Cardiac muscle cell (in vitro differentiated cells and primary cell): ENCODE measurements at places on chromosomes 2 and 18. TPM values are rescaled to one million over a fixed set of nuclear protein-coding genes. Genes with fewer than 3 reads are reported as not detected.

DNA sequence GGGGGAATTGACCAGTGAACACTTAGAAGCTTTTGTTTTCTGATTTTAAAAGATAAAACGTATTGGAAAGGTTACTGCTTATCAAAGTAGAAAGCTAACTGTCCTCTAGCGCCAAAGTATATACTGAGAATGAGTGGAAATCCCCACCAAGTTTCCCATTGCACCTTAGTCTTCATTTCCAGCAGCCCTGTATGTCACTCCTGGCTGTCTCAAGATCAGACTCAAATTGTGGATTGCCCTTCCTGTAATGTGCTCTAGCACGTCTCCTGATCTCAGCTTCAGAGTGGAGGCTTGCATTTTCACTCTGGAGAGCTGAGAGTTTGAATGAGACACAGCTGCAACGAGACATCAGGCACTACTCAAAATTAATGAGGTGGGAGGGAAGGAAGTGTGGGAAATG lies 26.6 kb downstream of the MFF start:
- no peak for DNase-seq
- no peak overlapping the region for H3K4me3 ChIP-seq
- peaks cover 13% of the 10 kb centered on the region for H3K36me3 ChIP-seq
- H3K4me1 ChIP-seq = no peaks in the 10 kb centered on the region
- no peak overlapping the region for H3K27ac ChIP-seq

DNA sequence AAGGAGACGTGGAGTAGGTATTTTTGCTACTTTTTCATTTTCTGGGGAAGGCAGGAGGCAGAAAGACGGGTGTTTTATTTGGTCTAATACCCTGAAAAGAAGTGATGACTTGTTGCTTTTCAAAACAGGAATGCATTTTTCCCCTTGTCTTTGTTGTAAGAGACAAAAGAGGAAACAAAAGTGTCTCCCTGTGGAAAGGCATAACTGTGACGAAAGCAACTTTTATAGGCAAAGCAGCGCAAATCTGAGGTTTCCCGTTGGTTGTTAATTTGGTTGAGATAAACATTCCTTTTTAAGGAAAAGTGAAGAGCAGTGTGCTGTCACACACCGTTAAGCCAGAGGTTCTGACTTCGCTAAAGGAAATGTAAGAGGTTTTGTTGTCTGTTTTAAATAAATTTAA lies 3.4 kb downstream of the FZD7 start:
- DNase-seq = no peak
- H3K27ac ChIP-seq = peak overlapping the region; percentile 56
- H3K4me1 ChIP-seq = peaks cover 43% of the 10 kb centered on the region

- no peaks in the 10 kb centered on the region for H3K27me3 ChIP-seq
- H3K4me3 ChIP-seq = no peak overlapping the region
- no peak for DNase-seq
- H3K27ac ChIP-seq = peak overlapping the region; percentile 25
- peaks cover 43% of the 10 kb centered on the region for H3K4me1 ChIP-seq
- H3K36me3 ChIP-seq = no peaks in the 10 kb centered on the region
These were observed 29.2 kb downstream of the GALNT1 start for GRCh38 chr18:35610724-35611123.

GRCh38 chr2:240463866-240464481 lies 28.5 kb downstream of the GPC1 start:
- H3K4me3 ChIP-seq = no peak overlapping the region
- H3K36me3 ChIP-seq = peaks cover 2% of the 10 kb centered on the region
- no peaks in the 10 kb centered on the region for H3K4me1 ChIP-seq
- H3K27ac ChIP-seq = no peak overlapping the region
- no peak for DNase-seq

CXCR4 gene
- 2.4 and 5.8 TPM in 2 replicates for total RNA-seq

DNA sequence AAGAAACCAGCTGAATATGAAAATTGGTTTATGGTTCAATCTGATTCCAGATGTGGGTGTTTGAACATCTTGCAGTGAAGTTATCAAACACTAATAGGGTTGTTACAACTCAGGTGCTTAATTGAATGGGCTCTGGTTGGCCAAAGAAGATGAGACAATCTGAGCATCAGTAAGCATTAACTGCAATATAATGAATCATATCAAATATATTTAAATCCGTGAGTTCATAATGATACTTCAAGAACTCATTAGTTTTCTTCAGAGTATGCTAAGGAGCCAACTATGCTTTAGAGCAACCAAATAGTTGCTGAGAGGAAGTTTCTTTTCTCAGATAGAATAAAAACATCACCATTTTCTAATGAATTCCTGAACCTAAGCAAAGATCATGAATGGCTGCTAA lies 79.2 kb downstream of the NCOA1 start:
- no peaks in the 10 kb centered on the region for H3K36me3 ChIP-seq
- H3K4me1 ChIP-seq = no peaks in the 10 kb centered on the region
- H3K27me3 ChIP-seq = no peaks in the 10 kb centered on the region
- DNase-seq = no peak

GRCh38 chr2:126749537-126749936 lies 93.6 kb downstream of the GYPC start:
- H3K36me3 ChIP-seq = no peaks in the 10 kb centered on the region
- no peak overlapping the region for H3K27ac ChIP-seq
- DNase-seq = peak; percentile 10

GRCh38 chr18:69757733-69758132 lies 189.9 kb downstream of the CD226 start:
- H3K27ac ChIP-seq = no peak overlapping the region
- peak; percentile 6 for DNase-seq
- no peaks in the 10 kb centered on the region for H3K4me1 ChIP-seq
- H3K27me3 ChIP-seq = no peaks in the 10 kb centered on the region

GRCh38 chr18:54926593-54927325 lies 32.5 kb downstream of the CCDC68 start:
- no peaks in the 10 kb centered on the region for H3K4me1 ChIP-seq
- H3K27me3 ChIP-seq = no peaks in the 10 kb centered on the region
- no peak for DNase-seq
- no peaks in the 10 kb centered on the region for H3K36me3 ChIP-seq

- no peak for DNase-seq
- no peak overlapping the region for H3K4me3 ChIP-seq
- H3K36me3 ChIP-seq = no peaks in the 10 kb centered on the region
- H3K27me3 ChIP-seq = no peaks in the 10 kb centered on the region
- H3K27ac ChIP-seq = no peak overlapping the region
- no peaks in the 10 kb centered on the region for H3K4me1 ChIP-seq
These were observed 149.4 kb upstream of the SLC1A4 start for GRCh38 chr2:64839844-64840243.

ABCB11 gene
- total RNA-seq = 0.12 and 0.32 TPM in 2 replicates

GRCh38 chr2:183089192-183089851 lies 10.8 kb downstream of the DUSP19 start:
- no peaks in the 10 kb centered on the region for H3K27me3 ChIP-seq
- H3K4me1 ChIP-seq = no peaks in the 10 kb centered on the region
- no peak overlapping the region for H3K4me3 ChIP-seq

DNA sequence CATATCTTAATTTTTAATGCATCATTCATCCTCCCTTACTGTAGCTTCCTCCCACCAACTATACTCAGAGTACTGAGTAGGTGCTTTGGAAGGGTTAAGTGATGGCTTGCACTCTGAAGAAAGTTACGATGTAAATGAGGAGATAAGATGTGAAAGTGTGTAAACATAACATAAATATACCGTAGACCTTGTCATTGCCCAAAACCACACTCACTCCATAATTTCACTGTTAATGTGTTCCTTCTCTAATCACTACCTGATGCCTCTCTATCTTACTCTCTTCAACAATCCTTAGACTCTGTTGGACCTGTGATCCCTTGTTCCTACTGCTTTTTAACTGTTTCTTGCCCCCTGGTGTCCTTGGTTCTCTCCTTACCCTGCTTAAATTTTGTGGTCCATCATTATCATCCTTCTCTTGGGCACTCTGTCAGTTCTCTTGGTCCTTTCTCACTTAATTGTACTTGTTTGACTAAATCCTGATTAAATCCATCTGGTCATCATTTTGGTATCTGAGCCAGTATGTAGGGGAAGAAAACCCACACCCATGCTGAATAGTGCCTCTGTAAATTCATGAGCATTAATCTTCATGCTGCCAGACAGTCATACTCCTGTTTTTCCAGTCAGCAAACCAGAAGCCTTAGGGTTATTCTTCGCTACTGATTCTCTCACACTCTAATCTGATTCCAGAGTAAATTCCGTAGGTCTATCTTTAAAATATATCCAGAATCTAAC lies 45.0 kb downstream of the PMS1 start:
- H3K4me1 ChIP-seq = no peaks in the 10 kb centered on the region
- H3K27ac ChIP-seq = no peak overlapping the region
- no peak overlapping the region for H3K4me3 ChIP-seq
- peaks cover 40% of the 10 kb centered on the region for H3K27me3 ChIP-seq
- DNase-seq = no peak
- H3K36me3 ChIP-seq = no peaks in the 10 kb centered on the region

- peaks cover 6% of the 10 kb centered on the region for H3K4me1 ChIP-seq
- no peak overlapping the region for H3K27ac ChIP-seq
- H3K36me3 ChIP-seq = no peaks in the 10 kb centered on the region
- H3K4me3 ChIP-seq = no peak overlapping the region
- no peak for DNase-seq
These were observed 301.9 kb downstream of the ZEB2 start for GRCh38 chr2:144217853-144218633.

ALPP gene
- total RNA-seq = not detected in 2 replicates

DNA sequence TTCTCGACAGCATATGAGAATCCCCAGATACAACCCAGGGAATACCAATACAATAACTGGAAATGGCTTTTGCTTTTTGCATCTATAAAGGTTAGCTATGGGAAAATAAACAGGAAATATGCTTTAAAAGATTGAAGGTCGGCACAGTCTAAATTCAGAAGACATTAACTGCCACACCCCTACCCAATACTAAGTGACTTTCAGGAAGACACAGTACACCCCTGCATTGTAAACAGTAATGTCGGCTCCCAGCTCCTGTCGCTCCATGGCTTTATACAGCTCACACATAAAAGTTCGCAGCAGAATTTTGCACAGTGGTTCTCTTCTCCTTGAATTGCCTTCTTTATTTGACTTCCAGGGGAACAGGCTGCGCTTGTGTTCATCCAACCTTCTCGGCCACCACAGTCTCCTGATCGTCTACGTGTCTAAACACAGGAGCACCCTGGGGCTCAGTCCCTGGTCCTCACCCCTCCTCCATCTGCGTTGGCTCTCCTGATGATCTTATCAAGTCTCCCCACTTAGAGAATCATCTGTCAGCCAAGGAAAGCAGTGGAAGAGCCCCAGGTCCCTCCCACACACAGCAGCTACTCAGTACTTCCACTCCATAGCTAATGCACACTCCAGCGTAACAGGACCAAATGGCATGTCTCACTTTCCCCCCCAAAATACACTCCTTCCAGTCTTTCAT lies 22.7 kb downstream of the CYB5A start:
- H3K36me3 ChIP-seq = no peaks in the 10 kb centered on the region
- H3K4me1 ChIP-seq = peaks cover 30% of the 10 kb centered on the region
- no peaks in the 10 kb centered on the region for H3K27me3 ChIP-seq
- no peak for DNase-seq

STARD6 gene
- total RNA-seq = not detected in 2 replicates

DNA sequence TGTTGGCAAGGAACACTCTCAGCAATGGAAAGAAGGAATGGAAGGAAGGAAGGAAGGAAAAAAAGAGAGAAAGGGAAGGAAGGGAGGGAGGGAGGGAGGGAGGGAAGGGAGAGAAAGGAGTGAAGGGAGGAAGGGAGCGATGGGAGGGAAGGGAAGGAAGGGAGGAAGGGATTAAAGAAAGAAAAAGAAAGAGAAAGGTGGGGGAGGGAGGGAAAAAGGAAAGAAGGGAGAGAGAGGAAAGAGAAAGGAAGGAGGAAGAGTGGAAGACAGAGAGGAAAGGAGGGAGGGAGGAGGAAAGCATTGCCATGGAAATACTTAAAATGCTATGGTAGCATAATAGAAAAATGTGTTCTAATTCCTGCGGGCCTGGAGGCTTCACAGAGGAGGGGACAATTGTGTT lies 22.4 kb downstream of the TTR start:
- peaks cover 26% of the 10 kb centered on the region for H3K4me1 ChIP-seq
- no peaks in the 10 kb centered on the region for H3K27me3 ChIP-seq
- no peak overlapping the region for H3K27ac ChIP-seq
- no peak overlapping the region for H3K4me3 ChIP-seq

GRCh38 chr2:160091381-160091780 lies 29.0 kb upstream of the PLA2R1 start:
- H3K27me3 ChIP-seq = no peaks in the 10 kb centered on the region
- H3K4me3 ChIP-seq = no peak overlapping the region
- H3K36me3 ChIP-seq = no peaks in the 10 kb centered on the region
- no peak for DNase-seq

STPG4 gene
- total RNA-seq = not detected in 2 replicates
